Epithelial cell of alveolus of lung (primary cell): ENCODE measurements at places on chromosomes 16 and 17. TPM values are rescaled to one million over a fixed set of nuclear protein-coding genes. Genes with fewer than 3 reads are reported as not detected.

The UTP18 gene
- 23.2 and 41.2 TPM in 2 replicates for total RNA-seq

The CSNK2A2 gene
- 23.5 and 60.9 TPM in 2 replicates for total RNA-seq

The ACSF2 gene
- total RNA-seq: 16.9 and 37.1 TPM in 2 replicates

The CD300H gene
- total RNA-seq: not detected in 2 replicates

The KRTAP4-7 gene
- not detected in 2 replicates for total RNA-seq
